ENCODE measurements at places on chromosomes 3 and 15.

DNA sequence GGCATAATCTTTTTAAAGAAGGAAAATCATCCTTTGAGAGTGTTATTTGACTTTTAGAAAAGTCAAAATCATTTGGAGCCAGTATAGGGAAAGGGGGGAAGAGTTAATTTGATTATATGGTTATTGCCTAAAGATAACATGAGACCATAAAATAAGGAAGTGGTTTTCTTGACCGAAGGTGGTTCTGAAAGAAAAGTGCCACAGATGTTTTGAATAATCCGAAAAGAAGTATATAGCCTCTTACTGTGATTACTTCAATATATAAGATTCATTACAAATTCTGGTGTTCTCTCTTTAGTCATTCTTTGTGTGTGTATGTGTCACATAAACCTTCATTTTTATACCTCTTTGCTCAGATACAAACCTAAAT is 1.1 kb downstream of the DNAJB11 start:
- no peak for DNase-seq

- no peak for DNase-seq
Measured at GRCh38 chr3:140022066-140022770, 87.2 kb downstream of the CLSTN2 start.

DNA sequence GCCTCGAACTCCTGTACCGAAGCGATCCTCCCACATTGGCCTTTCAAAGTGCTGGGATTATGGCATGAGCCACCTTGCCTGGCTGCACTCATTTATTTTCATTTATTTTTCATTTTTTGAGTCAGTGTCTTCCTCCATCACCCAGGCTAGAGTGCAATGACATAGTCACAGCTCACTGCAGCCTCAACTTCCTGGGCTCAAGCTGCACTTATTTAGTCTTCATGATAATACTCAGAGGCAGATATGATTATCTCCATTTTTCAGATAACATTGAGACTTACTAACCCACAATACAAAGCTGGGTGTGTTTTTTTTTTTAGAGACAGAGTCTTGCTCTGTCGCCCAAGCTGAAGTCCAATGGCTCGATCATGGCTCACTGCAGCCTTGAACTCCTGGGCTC is 10.0 kb downstream of the PRKCI start:
- no peak for DNase-seq

DNA sequence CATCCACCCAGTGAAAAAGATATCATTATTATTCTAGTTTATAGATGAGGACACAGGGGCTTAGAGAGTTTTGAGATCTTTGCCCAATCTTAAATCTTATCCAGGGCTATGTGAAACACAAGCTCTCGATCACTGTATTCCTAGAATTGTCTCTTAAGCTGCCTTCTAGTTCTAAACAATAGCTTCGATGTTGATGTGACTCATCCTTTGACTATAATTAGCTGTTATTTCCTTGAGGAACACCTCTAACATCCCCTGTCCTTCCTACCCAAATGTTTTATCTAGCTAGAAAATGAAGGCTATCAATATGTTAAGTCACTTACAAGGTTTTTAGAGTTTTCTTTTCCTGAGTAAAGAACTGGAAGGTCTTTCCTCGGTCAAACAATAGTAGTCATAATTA is 83.1 kb upstream of the STAC start:
- DNase-seq: no peak

Data from NCI-H774 (cell line).